Activated CD4-positive, alpha-beta T cell treated with anti-CD3 and anti-CD28 coated beads for 48 hours (primary cell): ENCODE measurements at places on chromosomes 2 and 18.

- no peak for DNase-seq
These were observed 48.1 kb downstream of the TMEM185B start for GRCh38 chr2:120174963-120175581.

DNA sequence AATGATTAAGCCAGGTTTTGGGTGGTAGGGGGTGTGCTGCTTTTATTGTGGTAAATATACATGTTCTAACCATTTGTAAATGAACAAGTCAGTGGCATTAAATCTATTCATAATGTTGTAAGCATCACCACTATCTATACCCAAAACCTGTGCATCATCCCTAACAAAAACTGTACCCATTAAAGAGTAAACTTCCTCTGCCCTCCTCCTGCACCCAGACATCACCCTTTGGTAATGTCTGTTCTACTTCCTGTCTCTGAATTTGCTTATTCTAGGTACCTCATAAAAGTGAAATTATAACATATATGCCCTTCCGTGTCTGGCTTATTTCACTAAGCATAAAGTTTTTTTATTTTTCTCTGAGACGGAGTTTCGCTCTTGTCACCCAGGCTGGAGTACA lies 14.1 kb downstream of the RIF1 start:
- DNase-seq: no peak

GRCh38 chr2:26001743-26002351 lies 19.6 kb upstream of the KIF3C start:
- no peak for DNase-seq

GRCh38 chr18:46334868-46335281 lies 230.7 kb downstream of the HAUS1 start:
- peak; percentile 39 for DNase-seq

DNA sequence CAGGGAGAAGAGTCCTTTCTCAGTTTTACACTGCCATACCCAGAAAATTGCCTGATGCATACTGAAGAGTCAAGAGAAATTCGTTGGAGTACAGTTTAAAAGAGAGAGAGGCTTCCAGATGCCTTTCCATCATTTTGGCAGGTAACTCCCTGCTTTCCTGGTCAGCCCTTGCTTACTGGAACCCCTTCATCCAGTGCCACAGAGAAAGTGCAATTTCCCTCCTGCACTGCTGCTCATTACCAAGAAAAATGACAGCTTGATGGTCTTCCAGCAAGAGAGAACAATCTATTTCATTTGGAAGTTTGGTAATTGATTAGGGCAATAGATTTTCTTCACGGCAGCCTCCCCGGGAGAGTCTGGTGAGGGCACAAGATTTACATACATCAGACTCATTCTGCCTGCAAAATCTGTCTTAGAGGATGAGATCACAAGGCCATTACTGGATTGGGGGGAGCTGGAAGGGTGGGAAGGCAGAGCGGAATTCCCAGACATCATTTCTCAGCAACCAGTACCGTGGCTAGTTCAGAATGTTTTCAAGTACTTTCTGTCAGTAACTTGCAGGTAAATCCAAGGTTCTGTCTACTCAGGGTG lies 102.8 kb upstream of the SLC14A2 start:
- no peak for DNase-seq
